Natural killer cell treated with Interleukin-12 subunit alpha and Interleukin-12 subunit beta and Interleukin-15 and Interleukin-18, amount 100 ng/mL, for 72 hours (primary cell): ENCODE measurements at places on chromosomes 5 and 9. TPM values are rescaled to one million over a fixed set of nuclear protein-coding genes. Genes with fewer than 3 reads are reported as not detected.

LCN15 gene
- total RNA-seq, result not detected

GABRA1 gene
- not detected for total RNA-seq

- DNase-seq, result no peak
- H3K27me3 ChIP-seq, result no peaks in the 10 kb centered on the region
- H3K4me1 ChIP-seq, result peaks cover 33% of the 10 kb centered on the region
- peaks cover 4% of the 10 kb centered on the region for H3K36me3 ChIP-seq
- H3K27ac ChIP-seq, result no peak overlapping the region
Observed at GRCh38 chr5:143115381-143115780, 288.1 kb downstream of the NR3C1 start.

DNA sequence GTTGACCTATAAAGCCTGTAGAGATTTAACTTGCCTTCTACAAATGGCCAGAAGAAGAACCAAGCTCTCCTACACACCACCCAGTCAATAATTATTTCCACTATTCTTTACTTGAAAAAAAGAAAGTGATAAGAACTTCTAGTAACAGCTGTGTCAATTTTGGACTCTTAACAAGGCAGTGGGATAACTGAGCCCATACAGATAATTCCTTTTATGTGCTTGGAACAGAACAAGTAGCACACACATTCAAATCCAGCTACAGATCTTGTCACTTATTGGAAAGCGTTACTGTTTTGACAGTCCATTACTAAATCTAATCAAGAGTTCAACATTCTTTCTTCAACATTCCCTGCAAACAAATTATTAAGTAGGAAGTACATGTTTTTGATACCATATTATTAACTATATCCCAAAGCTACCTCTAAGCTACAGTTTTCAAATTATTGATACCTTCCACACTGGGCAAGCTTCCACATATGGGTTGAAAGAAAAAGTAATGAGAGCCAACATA lies 6.3 kb downstream of the PTGER4 start:
- no peak for DNase-seq
- peak overlapping the region; percentile 100 for H3K4me3 ChIP-seq
- no peaks in the 10 kb centered on the region for H3K27me3 ChIP-seq
- H3K36me3 ChIP-seq, result peaks cover 90% of the 10 kb centered on the region
- H3K27ac ChIP-seq, result peak overlapping the region; percentile 100
- peaks cover 84% of the 10 kb centered on the region for H3K4me1 ChIP-seq

DNA sequence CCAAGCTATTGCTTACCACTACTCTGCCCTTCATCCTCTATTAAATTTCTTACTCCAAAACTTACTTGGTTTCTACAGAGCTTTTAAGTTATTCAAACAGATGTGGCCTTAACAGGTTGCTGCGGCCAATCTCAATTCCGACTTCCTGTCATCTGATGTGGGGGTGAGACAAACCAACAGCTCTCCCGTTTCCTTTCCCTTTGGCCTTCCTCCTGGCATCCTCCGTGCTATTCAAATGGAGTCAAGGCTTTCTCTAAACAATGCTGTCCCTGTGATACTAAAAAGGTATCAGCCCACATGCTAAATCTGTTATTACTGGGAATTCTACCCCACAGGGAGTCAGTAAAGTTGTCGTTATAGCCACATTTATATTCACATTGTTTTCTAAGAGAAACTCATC lies 11.8 kb downstream of the RBM18 start:
- DNase-seq, result no peak
- no peak overlapping the region for H3K27ac ChIP-seq
- H3K4me1 ChIP-seq, result peaks cover 11% of the 10 kb centered on the region
- no peak overlapping the region for H3K4me3 ChIP-seq
- no peaks in the 10 kb centered on the region for H3K27me3 ChIP-seq

DNA sequence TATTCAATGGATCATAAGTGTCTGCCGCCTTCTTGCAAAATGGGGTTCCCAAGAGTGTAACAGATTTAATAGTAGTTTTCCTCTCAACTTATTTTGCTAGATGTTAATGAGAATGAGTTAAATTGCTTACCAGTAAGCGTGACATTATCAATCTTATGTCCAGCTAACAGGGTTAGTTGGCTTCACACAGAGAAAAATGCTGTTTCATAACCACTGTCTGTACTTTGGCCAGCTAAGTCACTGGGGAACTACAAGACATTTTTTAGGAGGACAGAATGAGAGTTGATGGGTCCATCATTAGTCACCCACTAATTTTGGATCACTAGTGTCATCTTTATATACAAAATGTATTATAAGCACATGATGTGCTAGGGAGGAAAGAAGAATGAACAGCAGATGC lies 1.4 kb downstream of the CDC37L1 start:
- no peak for DNase-seq
- H3K4me3 ChIP-seq, result no peak overlapping the region
- peaks cover 9% of the 10 kb centered on the region for H3K4me1 ChIP-seq
- peaks cover 2% of the 10 kb centered on the region for H3K27me3 ChIP-seq
- H3K27ac ChIP-seq, result no peak overlapping the region

GRCh38 chr9:4228606-4229005 lies 71.3 kb downstream of the GLIS3 start:
- no peak overlapping the region for H3K27ac ChIP-seq
- no peaks in the 10 kb centered on the region for H3K36me3 ChIP-seq
- DNase-seq, result no peak
- peaks cover 17% of the 10 kb centered on the region for H3K27me3 ChIP-seq
- H3K4me3 ChIP-seq, result no peak overlapping the region

PCDHB3 gene
- total RNA-seq, result not detected

- H3K36me3 ChIP-seq, result peaks cover 14% of the 10 kb centered on the region
- H3K27ac ChIP-seq, result no peak overlapping the region
- H3K4me3 ChIP-seq, result no peak overlapping the region
- DNase-seq, result no peak
- no peaks in the 10 kb centered on the region for H3K27me3 ChIP-seq
Observed at GRCh38 chr5:116389601-116390000, 185.0 kb downstream of the SEMA6A start.

HTR4 gene
- total RNA-seq, result not detected

DNA sequence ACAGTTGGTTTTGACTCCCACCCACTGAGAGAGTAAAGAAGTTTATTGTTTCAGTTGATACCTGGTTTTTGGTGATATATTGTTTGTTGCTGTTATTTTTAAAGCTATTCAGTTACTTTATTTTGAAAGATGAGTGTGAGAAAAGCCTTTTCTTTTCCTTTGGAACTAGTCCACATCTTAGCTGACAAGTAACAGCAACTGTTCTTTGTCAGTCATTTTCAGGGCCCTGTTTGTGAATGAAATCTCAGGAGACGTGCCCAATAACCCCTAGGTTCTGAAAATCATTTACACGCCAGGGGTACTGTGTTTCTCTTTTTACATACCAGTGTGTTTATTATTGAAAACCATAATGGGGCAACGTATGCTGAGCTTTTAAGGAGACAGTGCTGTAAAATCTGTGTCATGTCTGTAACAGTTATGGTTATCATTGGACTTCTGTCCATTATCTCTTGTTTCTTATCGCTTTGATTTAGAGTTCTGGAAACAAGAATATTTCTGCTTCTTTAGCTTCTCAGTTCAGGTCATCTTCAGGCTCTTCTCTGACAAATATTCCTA lies 75.0 kb downstream of the LIX1 start:
- DNase-seq, result no peak
- H3K27ac ChIP-seq, result no peak overlapping the region
- no peaks in the 10 kb centered on the region for H3K36me3 ChIP-seq
- no peak overlapping the region for H3K4me3 ChIP-seq

DNA sequence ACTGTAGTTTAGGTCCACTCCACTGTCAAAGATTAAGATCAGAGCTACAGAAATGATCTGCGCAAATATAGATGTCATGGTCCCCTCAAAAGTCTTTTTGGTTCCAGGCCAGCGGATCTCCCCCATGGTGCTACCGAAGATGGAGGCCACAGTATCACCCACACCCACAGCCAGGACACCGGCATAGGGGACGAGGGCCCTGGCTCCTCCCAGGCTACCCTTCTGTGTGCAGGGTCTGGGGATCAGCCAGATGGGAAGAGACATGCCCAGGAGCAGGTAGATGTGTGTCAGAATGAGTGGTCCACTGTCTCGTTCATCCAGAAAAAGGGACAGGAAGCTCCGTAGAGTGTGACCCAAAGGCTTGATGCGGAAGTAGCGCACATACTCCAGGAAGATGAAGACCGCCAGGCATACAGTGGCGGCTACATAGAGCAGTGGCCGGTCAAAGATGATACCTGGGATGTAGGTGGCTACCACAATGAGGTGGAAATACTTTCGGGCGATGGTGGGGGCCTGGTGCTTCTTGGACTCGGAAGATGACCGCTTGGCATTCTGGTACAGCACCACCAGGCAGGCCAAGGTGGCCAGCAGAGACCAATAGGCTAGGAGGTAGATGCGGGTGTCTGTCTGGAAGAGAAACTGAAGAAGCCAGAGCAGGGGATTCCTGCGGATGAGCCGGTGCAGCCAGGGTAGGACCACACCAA lies 1.5 kb downstream of the DOLK start:
- H3K36me3 ChIP-seq, result peaks cover 4% of the 10 kb centered on the region
- no peaks in the 10 kb centered on the region for H3K27me3 ChIP-seq
- no peak for DNase-seq
- peak overlapping the region; percentile 98 for H3K27ac ChIP-seq
- H3K4me3 ChIP-seq, result peak overlapping the region; percentile 97

DNA sequence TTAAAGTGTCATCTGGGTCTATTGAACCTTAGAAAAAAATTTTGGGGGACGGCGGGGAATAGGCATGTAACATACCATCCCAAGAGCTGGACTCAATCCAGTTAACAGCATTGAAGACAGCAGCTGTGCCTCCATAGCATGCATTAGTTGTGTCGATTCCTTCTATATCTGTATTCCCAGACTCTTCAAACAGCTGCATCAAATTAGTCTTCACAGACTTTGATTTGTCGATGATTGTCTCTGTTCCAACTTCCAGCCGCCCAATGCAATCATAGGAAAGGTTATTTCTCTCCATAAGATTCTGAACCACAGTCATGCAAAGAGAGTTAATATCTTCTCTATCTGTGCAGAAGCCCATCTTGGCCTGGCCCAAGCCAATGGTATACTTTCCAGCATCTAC lies 14.8 kb downstream of the HMGCS1 start:
- no peak overlapping the region for H3K4me3 ChIP-seq
- DNase-seq, result no peak
- peaks cover 36% of the 10 kb centered on the region for H3K36me3 ChIP-seq
- H3K4me1 ChIP-seq, result peaks cover 24% of the 10 kb centered on the region
- no peak overlapping the region for H3K27ac ChIP-seq
- no peaks in the 10 kb centered on the region for H3K27me3 ChIP-seq

DNA sequence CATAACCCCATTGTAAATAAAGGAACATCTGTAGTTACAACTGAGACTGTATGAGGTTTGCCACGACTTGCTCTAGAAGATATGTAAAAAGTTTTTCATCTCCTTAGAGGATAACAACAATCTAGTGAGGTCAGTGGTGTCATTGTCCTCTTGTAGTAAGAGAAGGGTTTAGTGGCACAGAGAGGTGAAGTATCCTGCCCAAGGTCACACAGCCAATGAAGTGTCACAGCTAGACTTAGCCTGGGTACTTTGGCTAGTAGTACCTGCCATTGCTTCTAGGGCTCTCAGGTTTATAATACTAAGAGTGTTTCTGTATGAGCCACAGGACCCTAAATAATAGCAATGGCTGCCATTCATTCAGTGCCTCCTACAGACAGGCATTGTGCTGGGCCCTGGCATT lies 13.8 kb downstream of the CCDC180 start:
- H3K4me3 ChIP-seq, result no peak overlapping the region
- no peaks in the 10 kb centered on the region for H3K27me3 ChIP-seq
- peaks cover 9% of the 10 kb centered on the region for H3K4me1 ChIP-seq

GRCh38 chr5:60259730-60260129 lies 366.2 kb upstream of the PDE4D start:
- H3K27ac ChIP-seq, result no peak overlapping the region
- H3K4me1 ChIP-seq, result no peaks in the 10 kb centered on the region
- no peak overlapping the region for H3K4me3 ChIP-seq
- no peak for DNase-seq
- no peaks in the 10 kb centered on the region for H3K27me3 ChIP-seq
- no peaks in the 10 kb centered on the region for H3K36me3 ChIP-seq

MZB1 gene
- 10.3 TPM for total RNA-seq

DNA sequence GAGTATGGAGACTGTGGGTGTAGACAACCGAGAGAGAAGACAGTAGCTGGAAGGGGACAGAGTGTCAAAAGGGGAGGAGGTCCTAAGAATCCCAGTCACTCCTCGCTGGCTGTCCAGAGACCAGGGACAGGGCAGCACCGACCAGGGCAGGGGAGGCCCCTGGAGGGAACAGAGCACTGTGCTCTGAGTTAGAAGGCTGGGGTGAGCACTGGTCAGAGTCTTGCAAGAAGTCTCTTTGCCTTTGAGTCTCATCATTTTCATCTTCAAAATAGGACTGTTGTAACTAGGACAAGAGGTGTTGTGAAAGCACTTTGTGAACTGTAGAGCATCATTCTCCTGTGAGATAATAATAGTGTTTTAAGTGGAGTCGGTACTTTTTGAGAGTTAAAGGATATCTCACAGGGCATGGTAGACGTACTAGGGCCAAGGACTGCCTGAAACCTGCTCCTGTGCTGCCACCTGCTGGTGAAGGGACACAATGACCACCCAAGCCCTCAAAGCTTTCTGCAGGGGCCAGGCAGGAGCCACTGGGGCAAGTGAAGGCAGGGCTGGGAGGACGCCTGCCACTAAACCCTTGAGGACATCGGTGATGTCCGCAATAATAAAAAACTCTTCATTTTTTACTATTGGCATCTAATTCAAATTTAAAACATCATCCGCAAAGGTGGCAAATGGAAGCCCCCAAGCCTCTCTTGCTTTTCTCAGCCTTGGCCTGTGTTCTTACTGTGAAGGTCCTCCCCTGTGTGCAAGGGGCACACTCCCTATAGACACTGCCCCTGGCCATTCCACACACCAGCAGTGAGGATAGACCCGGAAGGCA lies 28.2 kb downstream of the SLC6A7 start:
- H3K4me3 ChIP-seq, result no peak overlapping the region
- H3K27ac ChIP-seq, result no peak overlapping the region
- H3K36me3 ChIP-seq, result no peaks in the 10 kb centered on the region

- H3K27me3 ChIP-seq, result no peaks in the 10 kb centered on the region
- no peak for DNase-seq
- H3K27ac ChIP-seq, result no peak overlapping the region
Observed at GRCh38 chr9:105994970-105995369, 300.6 kb downstream of the TMEM38B start.

ORM2 gene
- total RNA-seq, result not detected

DNA sequence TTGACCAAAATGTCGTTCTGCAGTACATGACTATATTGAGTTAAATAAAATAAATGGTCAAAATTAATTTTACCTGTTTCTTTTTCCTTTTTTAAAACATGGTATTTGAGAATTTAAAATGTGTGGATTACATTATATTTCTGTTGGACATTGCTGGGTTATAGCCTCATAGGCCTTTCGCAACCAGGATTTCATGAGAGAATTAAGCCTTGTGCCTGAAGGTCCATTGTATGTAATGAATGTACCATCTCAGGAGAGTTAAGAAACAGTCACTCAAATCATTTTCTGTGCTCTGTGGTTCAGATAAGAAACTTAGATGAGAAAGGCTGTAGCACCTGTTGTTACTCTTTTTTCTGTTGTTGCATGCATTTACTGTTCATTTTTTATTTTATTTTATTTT lies 103.5 kb downstream of the ANGPTL2 start:
- H3K27me3 ChIP-seq, result no peaks in the 10 kb centered on the region
- no peak for DNase-seq
- H3K36me3 ChIP-seq, result no peaks in the 10 kb centered on the region
- no peak overlapping the region for H3K27ac ChIP-seq
- no peaks in the 10 kb centered on the region for H3K4me1 ChIP-seq

- no peak overlapping the region for H3K27ac ChIP-seq
- H3K4me1 ChIP-seq, result no peaks in the 10 kb centered on the region
- no peak overlapping the region for H3K4me3 ChIP-seq
- no peak for DNase-seq
- peaks cover 37% of the 10 kb centered on the region for H3K27me3 ChIP-seq
Observed at GRCh38 chr5:72470826-72471225, 36.4 kb downstream of the ZNF366 start.
